Activated naive CD4-positive, alpha-beta T cell treated with anti-CD3 and anti-CD28 coated beads for 36 hours (primary cell): ENCODE measurements at places on chromosomes 13 and 19. TPM values are rescaled to one million over a fixed set of nuclear protein-coding genes. Genes with fewer than 3 reads are reported as not detected.

DNA sequence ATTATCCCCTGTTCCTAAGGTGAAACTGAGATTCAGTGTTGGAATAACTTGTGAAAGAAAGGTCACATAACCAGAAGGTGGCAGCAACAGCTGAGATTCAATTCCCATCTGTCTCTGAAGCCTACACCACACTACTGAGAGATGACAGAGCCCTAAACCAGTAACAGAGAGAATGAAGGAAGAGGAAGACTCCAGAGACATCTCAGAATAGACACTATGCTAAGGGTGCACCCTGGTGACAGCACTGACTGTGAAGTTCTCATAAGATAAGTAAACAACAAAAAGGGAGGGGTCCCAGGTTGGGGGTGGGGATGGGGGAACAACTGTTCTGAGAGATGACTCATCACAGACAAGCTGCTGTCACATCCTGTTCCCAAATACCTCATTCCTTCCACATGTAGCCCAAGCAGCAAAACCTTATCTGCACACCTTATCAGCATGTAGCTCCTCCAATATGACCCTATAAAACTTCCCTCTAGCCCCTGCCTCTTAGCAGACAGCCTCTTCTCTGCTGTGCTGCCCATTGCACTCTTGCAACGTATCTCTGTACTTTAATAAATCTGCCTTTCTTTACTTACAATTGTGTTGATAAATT lies 46.5 kb downstream of the UTP14C start:
- DNase-seq = peak; percentile 73

- DNase-seq = no peak
Measured at GRCh38 chr19:31118287-31118955, 230.8 kb downstream of the TSHZ3 start.

- no peak for DNase-seq
Measured at GRCh38 chr13:59901191-59901590, 262.5 kb downstream of the DIAPH3 start.

DNA sequence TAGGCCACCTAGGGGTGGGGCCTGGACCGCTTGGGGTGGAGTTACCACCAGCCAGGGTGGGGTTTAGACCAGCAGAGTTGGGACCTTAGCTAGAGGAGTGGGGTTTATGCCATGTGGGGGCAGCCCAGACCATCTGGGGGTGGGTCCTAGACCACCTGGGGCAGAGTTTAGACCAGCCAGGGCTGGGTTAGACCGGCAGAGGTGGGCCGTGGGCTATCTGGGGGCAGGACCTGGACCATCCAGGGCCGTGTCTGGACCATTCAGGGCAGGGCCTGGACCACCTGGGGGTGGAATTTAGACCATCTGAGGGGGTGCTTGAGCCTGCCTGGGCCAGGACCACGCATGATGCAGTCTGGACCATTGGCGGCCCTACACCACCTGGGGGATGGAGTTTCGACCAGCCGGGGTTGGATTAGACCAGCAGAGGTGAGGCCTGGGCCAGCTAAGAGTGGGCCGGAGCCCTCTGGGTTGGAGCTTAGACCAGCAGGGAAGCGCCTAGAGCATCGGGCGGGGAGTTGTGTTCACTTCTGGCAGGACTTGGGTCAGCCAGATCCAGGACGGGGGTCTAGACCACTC lies 10.0 kb upstream of the CACNG6 start:
- no peak for DNase-seq

DNA sequence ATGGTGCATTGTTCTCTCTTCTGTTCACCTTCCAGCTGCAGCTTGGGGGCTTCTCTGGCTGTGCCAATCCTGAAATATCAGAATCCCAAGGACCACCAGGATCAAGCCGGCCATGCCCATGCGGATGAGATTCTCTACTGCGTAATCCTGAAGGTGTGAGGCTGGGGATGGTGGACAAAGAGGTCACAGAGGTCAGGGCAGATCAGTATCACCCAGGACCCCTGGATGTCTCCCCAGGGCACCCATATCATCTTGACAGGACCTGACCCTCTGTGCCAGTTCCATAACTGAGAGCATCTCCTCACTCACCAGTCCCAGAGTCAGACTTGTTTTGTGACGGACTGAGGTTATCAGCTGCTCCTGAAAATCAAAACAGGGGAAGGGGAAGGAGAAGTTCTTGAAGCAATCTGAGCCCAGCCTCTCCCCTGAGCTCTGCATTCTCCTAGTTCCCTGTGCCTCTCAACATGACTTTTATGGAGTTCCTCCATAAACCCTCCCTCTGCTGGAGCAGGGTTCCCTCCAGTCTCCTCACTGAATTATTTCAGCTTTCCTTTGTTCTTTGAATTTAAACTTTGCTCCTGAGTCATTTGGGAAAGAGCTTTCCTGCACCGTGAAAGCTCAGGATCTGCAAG lies 5.5 kb downstream of the LILRA5 start:
- DNase-seq = no peak

DNA sequence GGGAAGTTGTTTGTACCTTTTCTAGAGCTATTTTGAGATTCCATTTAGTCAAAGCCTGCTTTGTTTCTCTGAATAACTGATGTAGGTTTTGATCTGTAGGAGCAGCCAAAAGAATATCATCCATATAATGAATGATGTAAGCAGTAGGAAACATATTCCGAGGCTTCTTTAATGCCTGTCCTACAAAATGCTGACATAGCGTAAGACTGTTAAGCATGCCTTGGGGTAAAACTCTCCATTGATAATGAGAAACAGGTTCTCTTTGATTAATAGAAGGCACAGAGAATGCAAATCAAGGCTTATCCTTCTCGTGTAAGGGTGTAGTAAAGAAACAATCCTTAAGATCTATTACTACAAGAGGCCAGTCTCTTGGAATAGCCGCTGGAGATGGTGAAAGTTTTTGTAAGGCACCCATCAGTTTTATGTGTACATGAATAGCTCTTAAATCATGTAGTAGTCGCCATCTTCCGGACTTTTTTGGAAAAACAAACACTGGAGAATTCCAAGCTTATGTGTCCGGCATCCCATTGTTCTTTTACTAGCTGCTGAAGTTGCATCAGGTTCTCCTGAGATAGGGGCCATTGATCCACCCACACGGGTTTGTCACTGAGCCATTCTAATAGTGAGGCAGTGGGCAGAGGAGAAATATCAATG lies 13.5 kb downstream of the FPR3 start:
- no peak for DNase-seq

DNA sequence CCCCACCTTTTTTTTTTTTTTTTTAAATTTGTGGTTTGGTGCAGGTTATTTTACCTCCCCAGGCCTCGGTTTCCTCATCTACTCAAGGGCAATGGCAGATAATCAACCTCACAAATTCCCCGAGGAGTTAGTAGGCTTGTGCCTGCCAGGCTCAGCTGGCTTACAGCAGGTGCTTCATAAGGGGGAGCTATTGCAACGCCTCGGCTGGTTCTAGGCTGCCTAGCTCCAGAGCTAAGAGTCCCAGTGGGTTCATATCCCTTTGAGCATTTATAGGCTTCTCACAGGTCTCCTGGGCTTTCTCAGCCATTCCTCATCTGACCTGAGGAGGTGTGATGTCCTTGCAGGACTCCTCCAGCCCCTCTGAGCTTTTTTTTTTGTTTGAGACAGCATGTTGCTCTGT lies 10.6 kb downstream of the BCKDHA start:
- no peak for DNase-seq

DNA sequence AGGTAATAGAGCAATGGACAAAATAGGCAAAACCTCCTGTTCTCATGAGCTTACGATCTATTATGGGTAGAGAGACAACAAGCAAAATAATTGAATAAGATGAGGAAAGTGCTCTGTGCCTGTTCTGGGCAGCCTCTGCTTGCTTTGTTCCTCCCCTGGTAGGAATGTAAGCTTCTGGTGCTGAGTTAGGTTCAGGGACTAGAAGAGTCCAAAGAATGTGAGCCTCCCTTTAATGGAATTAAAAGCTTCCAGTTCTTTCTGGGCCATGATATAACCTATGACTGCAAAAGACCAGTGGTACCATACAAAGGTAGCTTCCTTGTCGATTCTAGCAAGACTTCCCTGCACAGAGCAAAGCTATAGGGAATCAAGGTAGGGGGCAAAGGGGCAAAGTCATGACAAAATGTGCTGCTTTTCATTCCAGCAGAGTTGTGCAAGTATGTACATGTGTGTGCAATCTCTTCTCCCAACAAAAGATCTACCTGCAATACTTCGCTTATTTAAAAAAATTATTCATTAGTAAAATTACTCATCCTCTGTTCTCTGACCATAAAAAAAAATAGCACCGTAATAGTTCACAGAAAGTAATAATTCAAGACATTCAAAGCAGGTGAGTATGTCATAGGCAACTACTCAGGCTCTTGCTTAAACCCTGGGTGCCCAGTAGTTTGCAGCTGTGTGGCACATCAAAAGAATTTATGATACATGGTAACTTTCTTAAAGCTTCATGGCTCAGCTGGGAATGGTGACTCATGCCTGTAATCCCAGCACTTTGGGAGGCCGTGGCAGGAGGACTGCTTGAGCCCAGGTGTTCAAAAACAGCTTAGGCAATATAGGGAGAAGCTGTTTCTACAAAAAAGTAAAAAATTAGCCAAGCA lies 21.4 kb downstream of the ACOD1 start:
- DNase-seq = no peak

- no peak for DNase-seq
Measured at GRCh38 chr19:10279737-10280442, 6.9 kb upstream of the ICAM4 start.

- DNase-seq = no peak
Measured at GRCh38 chr19:28563964-28564921, 648.7 kb downstream of the UQCRFS1 start.

- peak; percentile 36 for DNase-seq
Measured at GRCh38 chr13:21365574-21365973, 93.5 kb downstream of the ZDHHC20 start.

GRCh38 chr13:70905035-70905434 lies 796.8 kb upstream of the KLHL1 start:
- no peak for DNase-seq

- no peak for DNase-seq
Measured at GRCh38 chr19:27905074-27905473, 1307.9 kb downstream of the UQCRFS1 start.

DNA sequence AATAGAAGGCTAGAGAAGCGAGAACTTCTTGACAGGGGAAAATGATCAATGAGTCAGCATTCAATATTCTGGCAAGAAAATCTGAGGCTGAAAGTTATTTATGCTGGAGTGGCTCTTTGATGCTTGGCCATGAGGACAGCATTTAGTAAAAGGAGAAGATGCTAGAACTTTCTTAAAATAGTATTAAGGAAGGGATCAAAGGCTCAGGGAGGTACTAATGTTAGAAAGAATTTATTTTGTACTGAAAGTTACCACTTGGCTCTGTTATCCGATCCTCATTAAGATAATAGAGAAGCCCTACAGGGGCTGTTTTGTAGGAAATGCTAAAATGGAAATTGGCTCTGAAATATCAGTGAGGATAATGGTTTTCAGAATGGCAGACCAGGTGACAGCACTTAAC lies 1774.6 kb upstream of the PCDH20 start:
- no peak for DNase-seq

GRCh38 chr19:35805526-35806102 lies 7.0 kb downstream of the PRODH2 start:
- DNase-seq = no peak

GRCh38 chr13:111396457-111396856 lies 76.0 kb downstream of the TEX29 start:
- no peak for DNase-seq

DNA sequence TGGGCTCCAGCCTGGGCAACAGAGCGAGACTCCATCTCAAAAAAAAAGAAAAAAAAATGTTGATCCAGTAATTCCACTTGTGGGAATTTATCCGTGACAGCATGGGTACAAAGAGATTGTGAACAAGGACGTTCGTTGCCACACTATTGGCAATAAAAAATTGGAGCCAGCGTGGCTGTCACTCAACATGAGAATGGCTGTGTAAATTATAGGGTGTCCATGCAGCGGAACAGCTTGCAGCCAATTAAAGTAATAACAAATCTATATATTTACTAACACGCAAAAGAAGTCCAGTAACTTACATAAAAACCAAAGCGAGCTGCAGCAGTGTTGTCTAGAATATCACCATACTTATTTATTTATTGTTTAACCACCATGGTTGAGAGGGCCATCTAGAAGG lies 19.3 kb downstream of the DPF1 start:
- DNase-seq = no peak

DNA sequence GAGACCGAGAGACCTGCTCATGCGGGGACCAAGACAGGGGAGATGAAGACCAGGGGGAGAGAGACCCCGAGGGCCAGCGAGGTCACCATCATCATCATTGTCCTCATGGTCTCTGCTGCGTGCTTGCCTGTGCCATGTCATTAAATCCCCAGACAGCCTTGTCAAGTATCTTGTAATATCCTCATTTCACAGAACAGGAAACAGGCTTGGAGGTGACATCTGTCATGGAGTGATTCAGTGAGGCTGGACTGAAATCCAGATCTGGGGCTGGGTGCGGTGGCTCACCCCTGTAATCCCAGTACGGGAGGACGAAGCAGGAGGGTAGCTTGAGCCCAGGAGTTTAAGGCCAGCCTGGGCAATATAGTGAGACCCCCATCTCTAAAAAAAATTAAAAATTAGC lies 5.9 kb upstream of the NANOS2 start:
- DNase-seq = no peak

DNA sequence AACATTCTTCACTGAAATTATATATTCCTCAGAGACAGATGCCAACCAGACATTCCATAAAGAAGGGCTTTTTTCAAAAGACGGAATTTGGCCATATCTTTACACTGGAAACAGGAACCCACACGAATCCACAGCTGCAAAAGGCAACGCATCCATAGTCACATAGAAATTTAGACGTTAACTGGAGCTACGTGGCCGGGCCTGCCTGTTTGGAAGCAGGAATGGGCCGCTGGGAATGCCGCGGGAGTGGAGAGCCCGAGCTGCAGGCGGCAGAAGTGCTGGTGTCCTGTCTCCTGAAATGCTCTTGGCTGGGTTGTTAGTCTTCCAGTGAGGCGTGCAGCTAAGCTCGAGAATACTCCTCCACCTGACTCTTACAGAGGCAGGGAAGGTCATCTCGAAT lies 122.2 kb downstream of the KL start:
- DNase-seq = no peak

PSPN gene
- 1.9 TPM for total RNA-seq

FDX2 gene
- total RNA-seq = 9.5 TPM

KLHL1 gene
- not detected for total RNA-seq

KCTD4 gene
- not detected for total RNA-seq

OBI1 gene
- 17.7 TPM for total RNA-seq

LRRC63 gene
- 0.24 TPM for total RNA-seq

TNFSF11 gene
- 0.27 TPM for total RNA-seq

PRX gene
- total RNA-seq = 1.5 TPM

EMP3 gene
- 110 TPM for total RNA-seq

TYROBP gene
- total RNA-seq = not detected

ZNF850 gene
- 11.2 TPM for total RNA-seq

SBK2 gene
- total RNA-seq = not detected
